ENCODE measurements at places on chromosomes 1 and 21. TPM values are rescaled to one million over a fixed set of nuclear protein-coding genes. Genes with fewer than 3 reads are reported as not detected.

COQ8A gene
- total RNA-seq: 16.6 TPM

OR2L8 gene
- not detected for total RNA-seq

DNA sequence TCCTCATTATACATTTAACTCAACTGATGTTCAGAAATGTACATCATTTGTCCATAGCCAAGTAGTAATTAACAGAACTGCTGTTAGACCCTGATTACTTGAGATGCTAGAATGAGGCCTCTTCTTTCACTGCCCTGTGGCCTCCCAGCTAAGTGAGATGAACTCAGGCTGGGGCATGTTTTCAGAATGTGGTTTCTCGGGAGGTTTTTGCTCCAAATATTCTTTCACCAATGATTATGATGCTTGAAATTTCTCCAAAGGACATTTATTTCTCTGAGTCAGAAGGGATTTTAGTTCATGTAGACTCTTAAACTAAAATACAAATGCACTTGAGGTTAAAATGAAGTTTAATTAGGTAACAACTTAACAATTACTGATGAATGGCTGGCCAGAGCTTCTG is 34.6 kb upstream of the ADAMTS5 start:
- ATAC-seq: no peak

- ATAC-seq: no peak
Measured at GRCh38 chr1:3673381-3674099, 21.2 kb downstream of the TP73 start.

DNA sequence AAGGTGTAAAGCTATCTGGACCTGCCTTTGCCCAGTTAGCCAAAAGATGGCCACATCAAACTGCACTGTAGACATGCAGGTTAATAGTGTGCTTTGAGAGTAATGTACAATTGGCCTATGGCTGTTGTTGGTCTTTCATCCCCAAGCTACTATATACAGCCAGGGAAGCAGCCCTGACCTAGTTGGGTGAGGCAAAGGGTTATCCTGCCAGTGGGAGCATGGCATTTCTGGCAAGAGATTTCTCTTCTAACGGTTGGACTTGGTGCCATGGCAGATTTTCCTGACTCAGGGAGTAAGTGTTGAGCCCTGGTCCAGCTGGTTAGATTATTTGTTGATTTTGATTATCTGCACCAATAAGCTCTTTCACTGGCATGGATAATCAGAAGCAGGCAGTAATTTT is 119.8 kb downstream of the SDCCAG8 start:
- ATAC-seq: no peak

- ATAC-seq: no peak
Measured at GRCh38 chr1:31733389-31734219, 29.8 kb upstream of the COL16A1 start.

Measured in motor neuron (in vitro differentiated cells).